ENCODE measurements at places on chromosomes 7 and 10. TPM values are rescaled to one million over a fixed set of nuclear protein-coding genes. Genes with fewer than 3 reads are reported as not detected.

GRCh38 chr7:36084485-36085091, 68.5 kb upstream of the EEPD1 start:
- H3K36me3 ChIP-seq = no peaks in the 10 kb centered on the region
- no peak overlapping the region for H3K27ac ChIP-seq
- H3K4me1 ChIP-seq = no peaks in the 10 kb centered on the region
- H3K27me3 ChIP-seq = no peaks in the 10 kb centered on the region

- no peak overlapping the region for H3K27ac ChIP-seq
- DNase-seq = peak; percentile 25
- H3K4me3 ChIP-seq = no peak overlapping the region
- peaks cover 21% of the 10 kb centered on the region for H3K27me3 ChIP-seq
- H3K36me3 ChIP-seq = no peaks in the 10 kb centered on the region
- peaks cover 15% of the 10 kb centered on the region for H3K4me1 ChIP-seq
Measured at GRCh38 chr7:24227603-24228359, 56.2 kb upstream of the NPY start.

DNA sequence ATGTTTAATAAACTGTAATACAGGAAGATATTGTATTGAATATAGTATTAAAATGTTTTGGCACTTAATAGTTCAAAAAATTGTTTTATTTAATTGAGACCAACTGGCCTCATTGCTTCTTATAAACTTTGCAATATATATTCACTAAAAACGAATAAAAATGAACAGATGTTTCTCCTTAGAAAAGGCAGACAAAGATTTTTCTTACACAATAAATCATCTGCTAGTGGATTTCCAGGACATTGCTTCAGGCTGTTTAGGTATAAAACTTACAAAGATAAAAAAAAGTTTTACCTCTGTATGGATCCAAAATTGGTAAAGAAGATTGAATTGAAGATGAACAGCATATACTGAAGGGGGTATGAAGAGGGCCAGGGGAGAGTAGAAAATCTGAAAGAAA, 143.6 kb downstream of the AGMO start:
- no peak overlapping the region for H3K27ac ChIP-seq
- no peaks in the 10 kb centered on the region for H3K27me3 ChIP-seq
- DNase-seq = no peak
- no peaks in the 10 kb centered on the region for H3K4me1 ChIP-seq
- H3K4me3 ChIP-seq = no peak overlapping the region

GRCh38 chr7:80036107-80036506, 98.5 kb upstream of the GNAI1 start:
- H3K4me3 ChIP-seq = no peak overlapping the region
- no peak overlapping the region for H3K27ac ChIP-seq
- no peaks in the 10 kb centered on the region for H3K4me1 ChIP-seq
- H3K36me3 ChIP-seq = no peaks in the 10 kb centered on the region

DNA sequence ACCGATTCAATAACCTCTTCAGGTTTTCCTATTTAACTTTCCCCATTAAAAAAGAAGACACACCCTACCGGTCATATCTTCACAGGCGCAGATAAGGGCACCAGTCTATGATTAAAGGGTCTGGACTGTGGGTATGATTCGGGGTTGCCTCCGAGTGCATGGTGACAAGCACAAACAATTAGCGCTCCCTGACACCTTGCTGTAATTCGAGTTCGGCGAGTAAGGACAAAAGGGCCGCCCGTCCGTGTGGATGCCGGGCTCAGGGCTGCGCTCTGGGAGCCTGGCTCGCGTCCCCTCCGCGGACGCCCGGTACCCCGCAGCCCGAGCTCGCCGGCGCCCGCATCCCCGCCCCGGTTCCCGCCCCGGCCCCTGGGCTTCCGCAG, 111.9 kb upstream of the RHEB start:
- no peaks in the 10 kb centered on the region for H3K36me3 ChIP-seq
- H3K4me1 ChIP-seq = peaks cover 23% of the 10 kb centered on the region
- DNase-seq = peak; percentile 47
- H3K27ac ChIP-seq = peak overlapping the region; percentile 80
- no peaks in the 10 kb centered on the region for H3K27me3 ChIP-seq

- H3K4me3 ChIP-seq = no peak overlapping the region
- DNase-seq = no peak
- H3K36me3 ChIP-seq = no peaks in the 10 kb centered on the region
- peaks cover 7% of the 10 kb centered on the region for H3K27me3 ChIP-seq
- H3K4me1 ChIP-seq = no peaks in the 10 kb centered on the region
Measured at GRCh38 chr7:31094271-31094670, 42.2 kb downstream of the ADCYAP1R1 start.

- no peak within 1 kb of the TSS for H3K27ac ChIP-seq
- H3K27me3 ChIP-seq = peaks cover 38% of the 10 kb centered on the region
- no peak for DNase-seq
- peaks cover 3% of the 10 kb centered on the region for H3K4me1 ChIP-seq
- no peak within 1 kb of the TSS for H3K4me3 ChIP-seq
- H3K36me3 ChIP-seq = no peaks in the 10 kb centered on the region
Measured at GRCh38 chr10:48604991-48605508, at the start of gene ARHGAP22. ARHGAP22 (minus strand) TSS chr10:48605073; CDS start chr10:48604796, 277 bp downstream.

DNA sequence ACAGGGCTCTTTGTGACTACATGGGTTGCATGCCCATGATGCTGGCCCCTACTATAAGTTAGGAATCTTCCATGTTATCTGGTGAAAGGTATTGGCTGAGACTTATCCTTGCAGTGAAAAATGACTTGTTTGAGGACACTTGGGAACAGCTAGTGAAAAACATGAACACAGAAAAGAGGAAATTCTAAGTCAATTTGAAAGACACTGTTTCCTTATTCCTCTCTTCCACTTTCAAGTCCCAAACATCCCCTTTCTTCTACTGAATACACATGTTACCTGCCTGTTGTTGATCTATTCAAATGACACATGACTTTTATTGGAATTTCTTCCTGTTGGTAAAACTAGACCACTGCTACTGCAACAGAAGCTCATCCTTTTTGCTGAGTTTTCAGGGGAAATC, 29.5 kb upstream of the PRKCQ start:
- H3K4me1 ChIP-seq = peaks cover 71% of the 10 kb centered on the region
- no peak for DNase-seq
- no peaks in the 10 kb centered on the region for H3K27me3 ChIP-seq
- no peak overlapping the region for H3K27ac ChIP-seq

DNA sequence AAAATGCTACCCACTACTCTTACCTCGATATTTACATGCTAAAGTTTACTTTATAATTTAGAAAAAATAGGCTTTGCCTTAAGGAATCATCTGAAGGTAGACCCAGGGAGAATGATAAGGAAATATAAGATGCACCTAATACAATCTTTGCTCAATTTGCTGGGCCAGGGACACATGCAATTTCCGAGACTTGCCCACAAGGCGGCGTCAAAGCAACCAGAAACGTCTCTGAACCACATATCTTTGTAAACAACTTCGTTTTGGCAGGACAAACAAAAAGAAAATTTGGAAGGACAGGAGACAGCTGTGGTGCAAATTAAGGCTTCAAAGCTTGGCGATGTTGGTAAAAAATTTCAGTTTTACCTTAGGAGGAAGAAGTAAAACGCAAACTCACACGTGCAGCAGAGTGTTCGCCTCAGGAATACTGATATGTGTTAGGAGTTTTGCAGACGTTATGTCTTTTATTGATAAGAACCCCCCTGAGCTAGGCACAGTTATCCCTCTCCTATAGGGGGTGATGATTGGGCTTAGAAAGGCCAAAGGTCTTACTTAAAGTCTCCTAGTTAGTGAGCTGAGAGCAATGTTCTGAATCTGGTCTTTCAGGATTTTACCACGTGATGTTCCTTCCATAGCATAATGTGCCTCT, 134.3 kb downstream of the PRKCQ start:
- H3K4me1 ChIP-seq = peaks cover 39% of the 10 kb centered on the region
- DNase-seq = peak; percentile 80

- no peaks in the 10 kb centered on the region for H3K27me3 ChIP-seq
- no peaks in the 10 kb centered on the region for H3K4me1 ChIP-seq
- no peak overlapping the region for H3K4me3 ChIP-seq
Measured at GRCh38 chr7:48955916-48956315, 31.6 kb downstream of the CDC14C start.

GRCh38 chr10:110317866-110318850, 13.4 kb upstream of the SMNDC1 start:
- peaks cover 10% of the 10 kb centered on the region for H3K27me3 ChIP-seq
- no peaks in the 10 kb centered on the region for H3K36me3 ChIP-seq
- no peak overlapping the region for H3K27ac ChIP-seq
- peaks cover 12% of the 10 kb centered on the region for H3K4me1 ChIP-seq

GRCh38 chr7:74355091-74355490, 65.9 kb downstream of the CLIP2 start:
- no peaks in the 10 kb centered on the region for H3K36me3 ChIP-seq
- DNase-seq = no peak
- no peaks in the 10 kb centered on the region for H3K4me1 ChIP-seq
- no peak overlapping the region for H3K27ac ChIP-seq
- no peak overlapping the region for H3K4me3 ChIP-seq
- H3K27me3 ChIP-seq = no peaks in the 10 kb centered on the region

- peaks cover 13% of the 10 kb centered on the region for H3K36me3 ChIP-seq
- H3K27me3 ChIP-seq = no peaks in the 10 kb centered on the region
- H3K27ac ChIP-seq = peak overlapping the region; percentile 1
- no peak overlapping the region for H3K4me3 ChIP-seq
- no peak for DNase-seq
Measured at GRCh38 chr10:14653271-14654161, 121.2 kb downstream of the FAM107B start.

DNA sequence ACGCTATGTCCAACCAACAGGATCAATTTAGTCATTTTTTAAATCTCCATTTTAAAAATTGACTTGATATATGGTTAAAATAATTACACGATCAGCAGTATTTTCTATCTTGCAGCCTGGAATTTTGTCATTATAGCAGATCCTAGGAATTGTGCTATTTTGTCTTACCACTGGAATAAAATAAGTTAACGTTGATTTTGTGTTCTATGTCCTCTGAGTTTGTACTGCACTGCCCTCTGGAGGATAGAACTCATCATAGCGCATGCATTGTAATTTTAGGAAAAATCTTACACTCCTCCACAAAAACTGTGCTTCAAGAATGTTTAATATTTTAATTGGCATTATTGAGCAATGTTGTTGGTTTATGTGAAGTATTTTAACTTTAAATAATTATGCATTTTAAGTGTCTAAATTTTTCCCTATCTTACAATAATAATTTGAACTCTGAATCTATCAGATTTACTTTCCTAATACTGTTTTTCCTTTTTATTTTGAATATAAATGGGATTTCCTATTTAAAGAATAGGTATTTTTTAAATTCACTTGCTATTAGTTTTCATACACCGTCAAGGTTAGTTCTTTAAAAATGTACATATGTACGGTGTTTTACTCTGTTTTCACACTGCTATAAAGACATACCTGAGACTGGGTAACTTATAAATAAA, 220.1 kb downstream of the PPP1R3A start:
- H3K4me3 ChIP-seq = no peak overlapping the region
- H3K27ac ChIP-seq = no peak overlapping the region
- H3K4me1 ChIP-seq = no peaks in the 10 kb centered on the region
- no peaks in the 10 kb centered on the region for H3K36me3 ChIP-seq

DNA sequence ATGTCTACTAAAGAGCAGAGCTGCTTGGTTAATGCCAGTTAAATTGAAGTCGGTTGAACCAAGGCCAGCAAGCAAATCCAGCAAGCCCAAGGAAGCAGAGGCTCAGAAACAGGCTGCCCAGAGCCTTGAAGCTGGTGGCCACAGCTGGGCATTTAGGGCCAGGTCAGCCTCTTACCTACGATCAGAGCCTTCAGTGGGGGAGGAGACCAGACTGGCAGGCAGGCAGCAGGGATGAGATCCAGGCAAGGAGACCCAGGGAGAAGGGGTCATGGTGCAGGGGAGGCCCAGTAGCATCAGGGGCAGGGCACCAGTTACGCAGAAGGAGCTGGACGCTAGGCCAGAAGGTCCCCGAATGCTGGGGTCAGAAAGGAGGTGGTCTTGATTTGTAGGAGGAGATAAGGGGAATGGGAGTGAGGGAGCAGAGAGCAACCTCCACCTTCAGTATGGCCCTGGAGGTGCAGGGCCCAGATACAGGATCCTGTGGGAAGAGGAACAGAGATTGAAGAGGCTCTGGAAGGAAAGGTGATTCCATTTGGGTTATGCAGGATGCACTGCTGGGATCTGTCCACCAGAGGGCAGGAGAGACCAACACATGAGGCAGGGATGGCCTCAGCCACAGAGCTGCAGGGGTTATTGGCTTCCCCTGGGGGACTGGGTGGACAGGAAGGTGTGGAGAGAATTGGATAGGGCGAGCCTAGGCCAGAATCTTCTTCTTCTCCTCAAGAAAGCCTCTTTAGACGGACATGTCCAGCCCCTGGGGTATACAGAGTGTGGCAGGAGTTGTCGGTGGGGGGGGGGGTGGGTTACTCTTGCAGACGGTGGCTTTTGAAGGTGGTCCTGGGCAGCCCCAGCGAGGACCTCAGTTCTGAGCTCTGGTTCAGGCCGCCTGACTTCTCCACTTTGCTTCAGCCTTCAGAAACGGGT, 132.6 kb upstream of the PODXL start:
- peaks cover 8% of the 10 kb centered on the region for H3K27me3 ChIP-seq
- H3K4me3 ChIP-seq = no peak overlapping the region
- no peak overlapping the region for H3K27ac ChIP-seq
- no peaks in the 10 kb centered on the region for H3K36me3 ChIP-seq
- peak; percentile 67 for DNase-seq

DNA sequence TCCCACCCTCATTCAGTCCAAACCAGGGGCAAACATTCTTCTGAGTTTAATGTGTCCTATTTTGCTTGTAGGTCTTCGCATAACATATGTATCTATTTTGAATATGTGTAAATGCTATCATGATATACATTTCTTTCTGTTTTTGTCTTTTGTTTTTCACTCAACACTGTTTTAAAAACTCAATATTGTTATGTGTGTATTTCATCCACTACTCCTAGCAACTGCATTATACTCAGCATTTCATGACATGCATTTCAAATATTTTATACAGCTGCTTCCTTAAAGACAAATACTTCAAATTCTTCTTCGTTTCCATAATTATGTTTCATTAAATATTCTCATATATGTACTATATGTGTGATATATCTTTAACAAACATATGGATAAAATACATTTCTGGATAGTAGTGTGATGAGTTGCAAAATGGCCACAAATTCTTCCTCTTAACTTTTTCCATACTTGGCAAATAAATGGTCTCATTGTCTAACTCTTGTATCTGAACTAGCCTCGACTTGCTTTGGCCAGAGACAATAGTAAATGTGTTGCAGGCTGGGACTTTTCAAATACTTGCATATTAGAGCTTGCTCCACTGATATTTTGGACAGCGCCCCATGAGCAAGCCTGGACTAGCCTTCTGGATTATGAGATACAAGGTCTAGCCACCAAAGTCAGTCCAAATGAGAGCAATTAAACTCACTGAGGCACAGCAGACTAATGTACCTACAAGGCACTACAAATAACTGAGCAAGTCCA, 539.7 kb upstream of the KCND2 start:
- no peak overlapping the region for H3K4me3 ChIP-seq
- no peak for DNase-seq
- no peak overlapping the region for H3K27ac ChIP-seq

- H3K27me3 ChIP-seq = no peaks in the 10 kb centered on the region
- H3K36me3 ChIP-seq = no peaks in the 10 kb centered on the region
- no peak for DNase-seq
- H3K4me3 ChIP-seq = no peak overlapping the region
- no peak overlapping the region for H3K27ac ChIP-seq
Measured at GRCh38 chr10:132656283-132657126, 118.9 kb downstream of the INPP5A start.

Gene LIPF
- total RNA-seq = not detected

Gene SFRP4
- total RNA-seq = not detected

Gene AKR1C2
- not detected for total RNA-seq

Gene ICA1
- total RNA-seq = 0.76 TPM

Gene AKR1C8
- not detected for total RNA-seq

Gene JCAD
- total RNA-seq = 0.08 TPM

Gene TMEM213
- not detected for total RNA-seq

Data from activated CD8-positive, alpha-beta T cell treated with anti-CD3 and anti-CD28 coated beads, Interleukin-2, amount 10 ng/mL, durations not matched to agents 7 days and 5 days (primary cell).